Osteocyte (in vitro differentiated cells): ENCODE measurements at places on chromosomes 16 and 17. TPM values are rescaled to one million over a fixed set of nuclear protein-coding genes. Genes with fewer than 3 reads are reported as not detected.

The TSNAXIP1 gene
- 3.6 and 4.1 TPM in 2 replicates for total RNA-seq

The SLC46A1 gene
- total RNA-seq, result 5.5 and 5.9 TPM in 2 replicates

The CCL7 gene
- total RNA-seq, result not detected in 2 replicates

The C16orf92 gene
- total RNA-seq, result not detected in 2 replicates

The NLRP1 gene
- total RNA-seq, result 27.1 and 27.6 TPM in 2 replicates

The CBX2 gene
- 9.9 and 12.7 TPM in 2 replicates for total RNA-seq

The LLGL2 gene
- 2.4 and 3.3 TPM in 2 replicates for total RNA-seq

The MGRN1 gene
- total RNA-seq, result 88.0 and 94.6 TPM in 2 replicates

The OTOP2 gene
- total RNA-seq, result not detected in 2 replicates

The B4GALNT2 gene
- total RNA-seq, result 0.03 TPM in 2 replicates

The TMEM114 gene
- not detected in 2 replicates for total RNA-seq

The LRRC75A gene
- 1.8 and 2.0 TPM in 2 replicates for total RNA-seq

The KRT14 gene
- not detected in 2 replicates for total RNA-seq

The SPEM3 gene
- not detected in 2 replicates for total RNA-seq

The HBM gene
- total RNA-seq, result not detected in 2 replicates

The KRT32 gene
- not detected in 2 replicates for total RNA-seq

The HASPIN gene
- total RNA-seq, result 1.9 and 2.6 TPM in 2 replicates

The SLC16A11 gene
- 0.57 and 0.75 TPM in 2 replicates for total RNA-seq

The ST6GALNAC2 gene
- total RNA-seq, result 1.9 and 3.3 TPM in 2 replicates

The WFIKKN2 gene
- not detected in 2 replicates for total RNA-seq

The KCTD2 gene
- 22.3 and 23.7 TPM in 2 replicates for total RNA-seq

The SLC12A3 gene
- not detected in 2 replicates for total RNA-seq

The NPIPB4 gene
- total RNA-seq, result 153 and 163 TPM in 2 replicates

The UMOD gene
- total RNA-seq, result not detected in 2 replicates

The IL17C gene
- not detected in 2 replicates for total RNA-seq

The DHX38 gene
- total RNA-seq, result 57.0 and 59.3 TPM in 2 replicates

The TP53TG3 gene
- total RNA-seq, result not detected in 2 replicates

The CLEC19A gene
- not detected in 2 replicates for total RNA-seq

The TMEM235 gene
- total RNA-seq, result not detected in 2 replicates

The NKD1 gene
- 0.43 and 0.63 TPM in 2 replicates for total RNA-seq

The GRAP gene
- not detected in 2 replicates for total RNA-seq

The DNASE1L2 gene
- total RNA-seq, result 1.2 and 1.7 TPM in 2 replicates

The BCAR1 gene
- 126 and 138 TPM in 2 replicates for total RNA-seq

The CENPX gene
- total RNA-seq, result 29.4 and 31.7 TPM in 2 replicates

The BMERB1 gene
- total RNA-seq, result 47.5 and 47.9 TPM in 2 replicates

The SEZ6 gene
- total RNA-seq, result not detected in 2 replicates

The TM4SF5 gene
- total RNA-seq, result not detected in 2 replicates

The PPL gene
- total RNA-seq, result 9.7 and 10.3 TPM in 2 replicates

The KIF1C gene
- 123 and 127 TPM in 2 replicates for total RNA-seq

The CTRB2 gene
- total RNA-seq, result not detected in 2 replicates

The ITGAL gene
- total RNA-seq, result not detected in 2 replicates

The CD300LB gene
- total RNA-seq, result not detected in 2 replicates

The KAT2A gene
- 38.5 and 40.4 TPM in 2 replicates for total RNA-seq

The CCL4L2 gene
- total RNA-seq, result not detected in 2 replicates

The GP1BA gene
- total RNA-seq, result not detected in 2 replicates

The CCL2 gene
- 50.3 and 59.3 TPM in 2 replicates for total RNA-seq

The ZG16 gene
- total RNA-seq, result not detected in 2 replicates

The KRTAP2-2 gene
- total RNA-seq, result not detected in 2 replicates

The C16orf87 gene
- total RNA-seq, result 14.0 and 14.5 TPM in 2 replicates

The KRTAP1-5 gene
- not detected in 2 replicates for total RNA-seq

The NOL3 gene
- 15.8 and 22.8 TPM in 2 replicates for total RNA-seq

The CES3 gene
- total RNA-seq, result 0.24 and 0.73 TPM in 2 replicates

The WDR45B gene
- 75.6 and 78.5 TPM in 2 replicates for total RNA-seq

The CFAP119 gene
- 5.0 and 9.7 TPM in 2 replicates for total RNA-seq

The MYO15A gene
- 0.21 and 0.37 TPM in 2 replicates for total RNA-seq

The HSD11B2 gene
- 0.40 and 0.68 TPM in 2 replicates for total RNA-seq
